Right renal pelvis (tissue), 4 donors: ENCODE measurements at places on chromosomes 13 and 19. TPM values are rescaled to one million over a fixed set of nuclear protein-coding genes. Genes with fewer than 3 reads are reported as not detected.
A peak's percentile ranks its signal among the peaks of the same experiment; 100 is the strongest.

DNA sequence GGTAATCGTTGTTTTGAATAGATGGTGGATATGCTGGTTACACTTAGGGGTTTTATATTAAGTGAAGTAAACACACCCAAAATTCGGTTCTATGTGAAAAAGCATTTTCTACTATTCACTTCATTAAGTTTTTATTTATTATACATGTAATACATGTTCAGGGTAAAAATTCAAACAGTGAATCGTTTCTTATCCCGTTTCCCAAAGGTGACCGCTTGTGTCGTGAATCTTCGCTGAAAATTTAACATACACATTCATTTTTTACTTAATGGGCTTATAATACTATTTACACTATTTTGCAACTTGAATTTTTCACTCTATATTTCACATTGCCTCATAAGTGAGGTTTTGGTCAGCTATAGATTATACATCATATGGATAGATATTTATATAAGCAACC, 24.5 kb downstream of the IPO5 start:
- DNase-seq: no peak

- no peak for DNase-seq
Measured at GRCh38 chr13:80550971-80551441, 210.1 kb upstream of the SPRY2 start.

DNA sequence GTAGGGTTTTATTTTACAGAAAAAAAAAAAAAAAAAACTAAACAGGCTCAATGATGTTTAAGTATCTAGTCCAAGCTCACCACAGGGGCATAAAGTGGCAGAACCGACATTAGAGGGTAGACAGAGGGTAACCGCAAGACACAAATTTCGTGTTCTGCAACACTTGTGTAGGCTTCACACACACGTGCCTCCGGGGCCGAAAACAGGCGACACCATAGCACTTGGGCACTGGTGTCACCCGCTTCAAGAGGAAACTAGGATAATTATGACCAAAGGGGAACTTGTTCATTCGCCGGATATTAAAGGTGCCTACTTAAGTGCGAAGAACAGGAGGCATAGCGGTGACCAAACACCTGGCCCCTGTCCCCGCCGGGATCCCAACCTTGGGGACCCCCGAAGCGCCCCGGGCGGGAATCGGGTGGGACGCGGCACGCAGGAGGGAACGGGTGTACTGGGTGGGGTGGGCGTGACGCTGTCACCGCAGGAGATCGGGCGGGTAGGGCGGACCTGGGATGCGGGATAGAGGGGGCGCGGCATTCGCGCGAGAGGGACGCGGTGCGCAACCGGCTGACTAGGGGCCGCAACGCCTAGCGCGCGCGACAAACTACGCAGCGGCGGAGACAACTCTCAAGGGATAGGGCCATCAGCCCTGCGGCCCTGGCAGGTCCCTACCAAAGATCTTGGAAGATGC, 558 bp downstream of the MZT1 start:
- peak; percentile 4 for DNase-seq

DNA sequence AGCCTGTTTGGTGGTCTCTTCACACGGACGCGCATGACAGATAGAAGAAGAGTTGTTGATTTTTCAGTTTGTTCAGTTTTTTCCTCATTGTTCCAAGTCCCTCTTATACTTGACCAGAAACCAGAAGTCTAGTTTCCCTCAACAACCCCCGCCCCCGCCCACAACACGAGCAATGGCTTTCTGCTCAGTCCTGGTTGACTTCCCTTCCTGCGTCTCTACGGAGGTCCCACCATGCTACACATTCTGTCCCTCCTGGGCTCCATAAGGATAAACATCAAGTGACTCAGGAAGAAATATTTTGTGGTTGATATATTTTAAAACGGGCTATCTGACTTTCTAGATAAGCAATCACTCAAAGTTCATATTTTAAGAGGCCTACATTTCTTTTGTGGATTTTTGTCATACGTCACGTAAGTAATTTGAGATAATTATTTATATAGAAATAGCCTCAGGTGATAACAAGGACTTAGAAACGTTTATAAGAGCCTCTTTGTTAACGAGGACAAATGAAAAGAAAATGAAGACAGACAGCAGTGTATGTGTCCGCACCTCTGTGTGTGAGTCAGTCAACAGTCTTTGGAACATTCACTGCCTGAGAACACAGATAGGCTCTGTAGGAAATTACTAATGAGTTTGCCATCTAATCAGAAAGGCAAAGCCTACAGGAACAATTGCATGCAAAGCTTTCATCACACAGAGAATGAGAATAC, 214.4 kb downstream of the RAP2A start:
- no peak for DNase-seq

The PRR19 gene
- polyA plus RNA-seq: 2.1 TPM

DNA sequence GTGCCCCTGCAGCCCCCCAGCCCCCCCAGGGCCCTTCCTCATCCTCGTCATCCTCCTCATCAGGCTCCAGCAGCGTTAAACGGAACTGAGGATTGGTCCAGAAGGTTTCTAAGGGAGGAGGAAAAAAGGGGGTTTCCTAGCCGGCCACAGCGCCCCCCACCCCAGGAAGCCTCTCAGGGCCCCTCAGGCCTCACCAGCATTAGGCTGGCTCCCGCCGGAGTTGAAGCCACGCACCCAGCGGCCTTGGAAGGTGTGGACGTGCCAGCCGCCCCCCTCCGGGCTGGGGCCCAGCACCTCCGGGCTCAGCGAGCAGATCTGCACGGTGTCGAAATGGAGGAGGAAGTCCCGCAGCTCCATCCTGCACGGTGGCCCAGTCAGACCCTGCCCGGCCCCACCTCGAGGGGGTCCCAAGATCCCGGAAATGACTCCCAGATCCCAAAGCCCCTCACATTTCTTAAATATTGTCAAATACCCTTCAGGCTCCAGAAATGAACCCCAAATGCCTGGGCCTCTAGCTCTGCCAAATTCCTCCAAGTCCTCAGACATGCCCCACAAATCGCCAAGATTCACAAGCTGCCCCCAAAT, 6.9 kb downstream of the CAPN12 start:
- DNase-seq: no peak

DNA sequence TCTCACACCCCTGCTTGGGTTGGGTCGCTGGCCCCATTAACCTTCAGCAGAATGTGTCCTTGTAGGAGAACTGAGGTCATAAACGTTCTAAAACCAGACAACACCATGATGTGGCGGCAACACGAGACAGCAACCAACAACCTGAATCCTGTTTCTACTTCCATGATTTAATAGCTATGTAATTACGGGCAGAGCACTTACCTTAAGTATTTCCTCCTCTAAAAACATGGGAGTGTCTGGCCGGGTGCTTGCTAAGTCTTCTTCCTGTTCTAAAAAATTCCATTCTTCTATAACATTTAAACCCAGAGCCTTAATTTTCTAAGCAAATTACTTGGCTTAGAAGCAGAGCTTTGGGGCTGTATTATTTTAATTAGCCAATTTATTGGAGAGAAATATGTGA, 33.5 kb upstream of the IRS2 start:
- no peak for DNase-seq

- no peak for DNase-seq
Measured at GRCh38 chr13:94679614-94680013, 32.7 kb downstream of the SOX21 start.

- DNase-seq: no peak
Measured at GRCh38 chr19:28487999-28488398, 725.0 kb downstream of the UQCRFS1 start.

DNA sequence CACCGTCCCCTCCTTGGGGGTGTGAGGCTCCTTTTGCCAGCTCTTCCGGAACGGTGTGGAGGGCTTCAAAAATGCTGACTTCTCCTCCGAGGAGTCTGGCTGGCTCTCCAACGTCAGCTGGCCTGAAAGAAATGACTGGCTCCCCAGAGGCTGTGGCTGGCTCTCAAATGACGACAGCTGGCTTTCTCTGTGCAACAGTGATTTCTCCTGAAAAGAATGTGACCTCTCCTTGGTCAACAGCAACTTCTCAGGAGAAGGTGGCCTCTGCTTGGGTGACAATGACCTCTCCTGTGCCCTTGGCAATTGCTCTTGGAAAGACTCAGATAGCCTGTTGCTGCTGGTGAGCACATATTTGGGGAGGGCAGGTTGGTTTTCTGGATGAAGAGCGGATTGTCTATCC, 29.2 kb downstream of the ONECUT3 start:
- no peak for DNase-seq

- DNase-seq: no peak
Measured at GRCh38 chr13:99329477-99329876, 22.3 kb upstream of the GPR183 start.

- DNase-seq: peak; percentile 45
Measured at GRCh38 chr13:99796175-99796819, 175.3 kb downstream of the ZIC5 start.

DNA sequence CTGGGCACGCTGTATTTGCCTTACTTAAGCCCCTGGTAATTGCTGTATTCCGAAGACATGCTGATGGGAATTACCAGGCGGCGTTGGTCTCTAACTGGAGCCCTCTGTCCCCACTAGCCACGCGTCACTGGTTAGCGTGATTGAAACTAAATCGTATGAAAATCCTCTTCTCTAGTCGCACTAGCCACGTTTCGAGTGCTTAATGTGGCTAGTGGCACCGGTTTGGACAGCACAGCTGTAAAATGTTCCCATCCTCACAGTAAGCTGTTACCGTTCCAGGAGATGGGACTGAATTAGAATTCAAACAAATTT, 676 bp downstream of the BRCA2 start:
- DNase-seq: no peak

The PSG1 gene
- 0.86 TPM for polyA plus RNA-seq

The BLOC1S3 gene
- polyA plus RNA-seq: 10.5 TPM

GRCh38 chr13:29547153-29547552, 48.3 kb downstream of the SLC7A1 start:
- DNase-seq: no peak

The ZNF274 gene
- 18.1 TPM for polyA plus RNA-seq

DNA sequence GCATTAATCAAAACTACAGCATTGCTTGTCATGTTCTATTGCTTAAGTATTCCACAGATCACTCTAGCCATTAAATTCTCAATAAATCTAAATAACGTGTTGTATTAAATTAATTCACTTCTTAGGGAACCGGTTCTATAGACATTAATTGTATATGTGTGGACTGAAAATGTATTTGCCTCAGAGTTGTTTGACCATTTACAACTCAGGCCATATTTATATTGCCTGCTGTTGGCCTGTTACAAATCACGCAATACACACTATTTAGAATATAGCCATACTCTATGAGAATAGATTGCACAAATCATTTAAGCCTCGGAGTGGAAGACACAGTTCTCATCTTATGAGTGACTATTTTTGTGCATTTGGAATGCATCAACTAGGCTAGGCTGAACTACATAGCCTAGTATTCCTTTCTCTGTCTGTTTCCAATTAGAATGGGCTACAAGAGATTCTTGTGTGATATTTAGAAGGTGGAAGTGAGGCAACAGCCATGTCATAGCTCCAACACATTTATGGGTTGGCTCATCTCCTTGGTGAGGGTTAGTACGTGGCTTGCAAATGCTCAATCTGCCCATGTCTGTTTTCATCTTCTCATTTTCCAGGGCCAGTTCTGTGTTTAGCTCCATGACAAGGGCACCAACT, 1116.1 kb downstream of the PCDH9 start:
- no peak for DNase-seq

- no peak for DNase-seq
Measured at GRCh38 chr13:32164622-32165268, 133.2 kb downstream of the FRY start.

The SGTA gene
- polyA plus RNA-seq: 50.9 TPM

DNA sequence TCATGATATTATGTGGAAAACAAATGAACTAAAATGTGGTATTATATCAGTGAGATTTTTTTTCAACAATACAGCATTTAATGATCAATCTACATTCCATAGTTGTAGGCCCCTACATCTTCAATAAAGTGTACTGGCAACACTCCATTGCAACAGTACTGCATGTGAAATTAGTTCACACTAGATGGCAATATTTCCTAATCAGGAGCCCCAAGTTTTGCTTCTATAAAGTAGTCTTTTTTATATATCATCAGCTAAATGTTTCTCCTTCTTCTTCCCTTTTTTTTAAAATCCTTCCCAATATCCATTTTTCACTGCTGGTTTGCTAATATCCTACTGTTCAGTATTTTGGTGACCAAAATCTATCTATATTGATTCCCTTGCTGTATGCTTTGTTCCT, 528.3 kb upstream of the ATXN8OS start:
- DNase-seq: no peak

DNA sequence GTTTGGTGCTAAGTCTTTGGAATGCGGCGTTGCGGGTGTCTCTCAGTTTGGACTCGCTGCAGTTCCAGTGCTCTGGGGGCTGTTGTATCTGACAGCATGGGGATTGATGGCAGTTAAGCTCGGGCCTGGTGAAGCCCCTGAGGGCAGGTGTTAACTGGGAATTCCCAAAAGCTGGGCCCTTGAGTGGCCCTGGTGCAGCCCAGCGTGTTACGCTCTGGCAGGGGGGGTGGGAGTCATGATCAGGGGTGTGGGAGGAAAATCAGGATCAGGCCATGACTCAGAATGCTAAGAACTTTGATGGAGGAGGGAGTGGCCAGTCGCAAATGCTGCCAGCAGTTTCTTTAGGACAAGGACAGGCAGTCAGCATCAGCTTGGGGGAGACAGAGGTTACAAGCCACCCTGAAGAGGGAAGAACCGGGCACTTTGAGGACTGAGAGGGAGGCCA, 19.6 kb downstream of the AP2A1 start:
- DNase-seq: no peak

GRCh38 chr19:1534972-1535371, 11.1 kb downstream of the PLK5 start:
- no peak for DNase-seq

The ZNF787 gene
- 16.6 TPM for polyA plus RNA-seq

DNA sequence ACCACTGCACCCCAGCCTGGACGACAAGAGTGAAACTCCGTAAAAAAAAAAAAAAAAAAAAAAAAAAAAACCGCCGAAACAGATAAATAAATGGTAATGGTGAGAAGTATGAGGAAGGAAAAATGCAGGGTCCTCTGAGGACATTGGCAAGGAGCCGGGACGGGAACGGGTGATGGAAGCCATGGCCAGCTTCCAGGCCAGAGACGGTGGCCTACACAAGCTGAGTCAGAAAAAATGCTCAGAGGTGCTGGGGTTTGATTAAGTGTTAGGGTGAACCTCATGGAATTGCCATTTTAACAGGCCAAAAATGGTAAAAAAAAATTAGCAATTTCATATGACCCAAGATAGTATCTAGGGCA, 866 bp upstream of the ZSWIM4 start:
- DNase-seq: no peak

DNA sequence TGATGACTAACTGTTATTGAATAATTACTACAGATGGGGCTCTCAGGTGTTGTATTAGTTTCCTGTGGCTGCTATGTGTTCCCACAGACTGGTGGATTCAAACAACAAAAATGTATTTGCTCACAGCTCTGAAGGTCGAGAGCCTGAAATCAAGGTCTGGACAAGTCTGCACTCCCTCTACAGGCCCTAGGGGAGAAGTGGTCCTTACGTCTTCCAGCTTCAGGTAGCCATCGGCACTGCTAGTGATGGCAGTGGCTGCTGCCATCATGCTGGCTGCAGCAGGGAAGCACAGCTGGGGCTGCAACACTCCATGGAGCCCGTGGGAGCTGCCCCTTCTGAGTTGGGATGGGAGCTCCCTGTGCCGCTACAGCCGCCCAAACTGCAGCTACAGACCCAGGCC, 1.9 kb downstream of the TEX26 start:
- DNase-seq: no peak

GRCh38 chr19:15913384-15913783, 15.5 kb upstream of the CYP4F2 start:
- DNase-seq: no peak
